ENCODE measurements at places on chromosomes 7 and 10. TPM values are rescaled to one million over a fixed set of nuclear protein-coding genes. Genes with fewer than 3 reads are reported as not detected.

Gene BAZ1B
- 52.0 TPM for total RNA-seq

DNA sequence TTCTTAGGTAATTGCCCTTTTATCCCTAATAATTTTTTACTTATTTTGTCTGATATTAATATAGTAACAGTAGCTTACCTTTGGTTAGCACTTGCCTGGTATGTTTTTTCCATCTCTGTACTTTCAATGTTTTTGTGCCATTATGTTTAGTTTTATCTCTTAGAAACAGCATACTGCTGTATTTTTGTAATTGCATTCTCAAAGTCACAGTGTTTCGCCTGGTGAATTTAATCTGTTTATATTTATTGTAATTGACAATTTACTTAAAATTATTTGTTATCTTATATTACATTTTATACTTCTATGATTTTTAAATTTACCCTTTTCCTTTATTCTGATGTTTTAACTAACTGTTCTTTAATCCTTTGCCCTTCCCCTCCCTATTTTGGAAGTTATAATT lies 166.4 kb downstream of the RELN start:
- H3K36me3 ChIP-seq, result no peaks in the 10 kb centered on the region
- DNase-seq, result no peak
- H3K4me3 ChIP-seq, result no peak overlapping the region
- H3K27ac ChIP-seq, result no peak overlapping the region
- no peaks in the 10 kb centered on the region for H3K4me1 ChIP-seq
- no peaks in the 10 kb centered on the region for H3K27me3 ChIP-seq

Gene SLC26A3
- 0.25 TPM for total RNA-seq

DNA sequence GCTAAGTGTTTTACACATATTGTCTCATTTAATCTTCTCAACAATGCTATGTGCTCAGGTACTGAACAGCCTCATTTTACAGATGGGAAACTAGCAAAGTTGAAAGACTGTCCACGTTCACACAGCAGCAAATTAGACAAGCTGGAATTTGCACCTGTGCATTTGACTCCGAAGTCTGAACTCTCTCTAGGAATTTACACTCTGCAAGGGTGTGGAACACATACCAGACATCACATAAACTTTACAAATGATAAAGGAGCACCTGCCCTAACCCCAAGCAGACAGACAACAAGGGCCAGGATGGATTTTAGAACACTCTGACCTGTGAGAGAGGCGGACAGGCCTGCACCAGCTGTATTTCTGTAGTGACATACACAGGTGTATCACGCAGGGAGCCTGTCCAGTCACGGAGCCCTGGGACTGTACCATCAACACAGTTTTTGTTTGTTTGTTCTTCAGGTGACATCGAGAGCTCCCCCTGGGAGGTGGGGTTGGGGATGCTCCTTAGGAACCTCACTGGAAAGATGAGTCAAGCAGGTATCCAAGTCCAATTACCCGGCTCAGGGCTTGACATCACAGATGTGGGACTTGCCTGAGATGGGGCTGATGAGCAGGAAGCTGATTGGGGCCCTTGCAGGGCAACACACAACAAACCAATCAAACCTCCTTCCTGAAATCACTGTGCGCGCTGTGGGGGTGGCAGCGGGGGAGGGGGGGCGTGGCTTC lies 31.0 kb downstream of the MKI67 start:
- no peaks in the 10 kb centered on the region for H3K36me3 ChIP-seq
- no peaks in the 10 kb centered on the region for H3K27me3 ChIP-seq
- no peak overlapping the region for H3K4me3 ChIP-seq
- DNase-seq, result no peak
- no peak overlapping the region for H3K27ac ChIP-seq

DNA sequence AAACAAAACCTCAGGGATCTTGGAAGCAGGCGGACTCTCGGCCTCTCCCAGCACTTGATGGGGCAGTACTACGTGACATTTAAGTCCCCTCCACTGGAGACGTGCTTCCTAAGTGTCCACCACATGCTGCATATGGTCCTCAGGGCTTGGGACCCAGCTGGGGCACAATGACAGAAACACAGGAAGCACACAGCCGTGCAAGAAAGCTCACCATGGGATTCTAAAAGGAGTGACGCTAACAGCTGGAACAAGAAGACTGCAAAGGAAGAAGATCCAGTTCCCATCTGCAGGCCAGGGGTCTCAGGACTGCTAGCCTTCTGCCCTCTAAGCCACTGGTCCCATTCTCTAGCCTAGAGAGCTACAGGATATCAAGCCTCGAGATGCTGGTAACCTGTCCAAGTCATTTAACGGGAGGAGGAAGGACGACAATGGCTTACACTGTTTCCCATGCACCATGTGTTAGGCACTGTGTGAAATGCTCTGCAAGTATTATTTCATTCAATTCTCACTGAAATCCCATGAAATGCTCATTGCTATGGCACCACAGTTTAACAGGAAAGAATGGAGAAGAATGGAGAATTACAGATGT lies 61.1 kb downstream of the KCNMA1 start:
- no peak overlapping the region for H3K27ac ChIP-seq
- no peak overlapping the region for H3K4me3 ChIP-seq
- H3K27me3 ChIP-seq, result no peaks in the 10 kb centered on the region
- no peaks in the 10 kb centered on the region for H3K36me3 ChIP-seq
- no peaks in the 10 kb centered on the region for H3K4me1 ChIP-seq
- no peak for DNase-seq

- H3K4me3 ChIP-seq, result no peak overlapping the region
- H3K36me3 ChIP-seq, result no peaks in the 10 kb centered on the region
- no peak overlapping the region for H3K27ac ChIP-seq
- no peak for DNase-seq
- no peaks in the 10 kb centered on the region for H3K27me3 ChIP-seq
These were observed 68.0 kb downstream of the SEPTIN14 start for GRCh38 chr7:55794527-55794926.

Gene KIAA1549
- 10.1 TPM for total RNA-seq
